Activated CD4-positive, alpha-beta T cell treated with anti-CD3 and anti-CD28 coated beads, Interleukin-2, amount 50 U/mL, for 4 hours (primary cell): ENCODE measurements at places on chromosomes 2 and 18.

- no peak for DNase-seq
Measured at GRCh38 chr2:193580176-193580950, 1385.6 kb upstream of the TMEFF2 start.

DNA sequence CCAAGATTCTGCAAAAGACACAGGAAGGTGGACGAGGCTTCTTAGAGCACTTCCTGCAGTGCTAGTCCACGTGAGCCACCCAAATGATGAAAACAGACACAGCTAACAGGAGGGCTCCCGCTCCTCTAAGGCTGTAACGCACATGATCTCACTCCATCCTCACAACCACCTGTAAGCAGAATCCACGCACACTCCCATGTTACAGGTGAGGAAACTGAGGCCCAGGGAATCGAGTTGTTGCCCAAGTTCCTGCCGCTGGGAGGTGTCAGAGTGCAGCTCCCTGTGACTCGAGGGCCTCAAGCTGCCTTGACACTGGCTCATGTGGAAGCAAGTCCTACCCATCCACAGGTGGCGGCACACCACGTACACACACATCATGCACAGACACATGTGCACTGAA is 4.4 kb downstream of the DNMT3A start:
- no peak for DNase-seq

DNA sequence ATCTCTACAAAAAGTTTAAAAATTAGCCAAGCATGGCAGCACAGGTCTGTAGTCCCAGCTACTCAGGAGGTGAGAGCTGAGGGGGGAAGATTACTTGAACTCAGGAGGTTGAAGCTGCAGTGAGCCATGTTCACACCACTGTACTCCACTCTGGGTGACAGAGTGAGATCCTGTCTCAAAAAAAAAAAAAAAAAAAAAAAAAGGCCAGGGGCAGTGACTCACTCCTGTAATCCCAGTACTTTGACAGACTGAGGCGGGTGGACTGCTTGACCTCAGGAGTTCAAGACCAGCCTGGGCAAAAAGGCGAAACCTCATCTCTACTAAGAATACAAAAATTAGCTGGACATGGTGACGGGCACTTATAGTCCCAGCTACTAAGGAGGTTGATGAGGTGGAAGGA is 37.0 kb downstream of the PUM2 start:
- no peak for DNase-seq

GRCh38 chr18:45724601-45725000 is 620 bp downstream of the SLC14A1 start:
- DNase-seq = no peak

DNA sequence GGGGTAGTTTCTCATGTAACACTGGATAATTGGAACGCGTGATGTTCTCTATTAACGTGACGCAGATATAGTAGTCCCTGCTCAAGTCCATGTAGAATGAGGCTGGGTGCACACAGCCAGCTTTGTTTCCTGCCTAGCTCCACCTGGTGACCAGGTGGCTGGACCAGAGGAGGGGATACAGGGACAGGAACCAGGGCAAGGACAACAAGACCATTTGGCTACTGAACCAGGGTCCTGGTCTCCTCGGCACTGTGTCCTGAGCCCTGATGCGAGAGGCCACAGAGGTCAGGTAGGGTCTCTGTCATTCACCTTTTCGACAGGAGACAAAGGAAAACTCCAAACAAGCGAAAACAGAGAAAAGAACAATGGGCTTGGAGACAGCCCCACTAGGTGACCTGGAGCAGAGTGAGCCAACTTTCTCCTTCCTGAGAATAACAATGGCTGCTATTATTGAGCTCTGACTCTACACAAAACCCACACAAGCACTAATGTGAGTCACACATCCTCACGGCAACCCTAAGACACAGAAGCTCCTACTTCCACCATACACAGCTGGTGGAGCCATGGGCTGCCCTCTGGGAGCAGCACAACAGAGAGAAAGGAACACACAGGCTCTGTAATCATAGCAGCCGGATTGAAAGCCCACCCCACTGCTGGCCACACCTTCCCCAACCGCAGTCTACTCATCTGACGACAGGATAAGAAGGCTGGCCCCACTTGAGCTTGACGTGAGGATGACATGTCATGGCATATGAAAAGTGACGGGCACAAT is 67.3 kb upstream of the TEX51 start:
- DNase-seq = no peak

- no peak for DNase-seq
Measured at GRCh38 chr2:172564376-172564775, 8.5 kb downstream of the PDK1 start.

DNA sequence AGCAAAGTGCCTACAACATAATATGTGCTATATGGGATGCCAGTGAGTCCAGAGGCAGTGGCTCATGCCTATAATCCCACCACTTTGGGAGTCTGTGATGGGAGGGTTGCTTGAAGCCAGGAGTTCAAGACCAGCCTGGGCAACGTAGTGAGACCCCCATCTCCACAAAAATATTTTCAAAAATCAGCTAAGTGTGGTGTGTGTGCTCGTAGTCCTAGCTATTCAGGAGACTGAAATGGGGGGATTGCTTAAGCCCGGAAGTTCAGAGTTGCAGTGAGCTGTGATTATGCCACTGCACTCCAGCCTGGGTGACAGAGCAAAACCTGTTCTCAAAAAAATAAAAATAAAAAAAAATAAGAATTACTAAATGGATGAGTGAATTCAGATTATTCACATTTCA is 23.4 kb downstream of the OTX1 start:
- no peak for DNase-seq

DNA sequence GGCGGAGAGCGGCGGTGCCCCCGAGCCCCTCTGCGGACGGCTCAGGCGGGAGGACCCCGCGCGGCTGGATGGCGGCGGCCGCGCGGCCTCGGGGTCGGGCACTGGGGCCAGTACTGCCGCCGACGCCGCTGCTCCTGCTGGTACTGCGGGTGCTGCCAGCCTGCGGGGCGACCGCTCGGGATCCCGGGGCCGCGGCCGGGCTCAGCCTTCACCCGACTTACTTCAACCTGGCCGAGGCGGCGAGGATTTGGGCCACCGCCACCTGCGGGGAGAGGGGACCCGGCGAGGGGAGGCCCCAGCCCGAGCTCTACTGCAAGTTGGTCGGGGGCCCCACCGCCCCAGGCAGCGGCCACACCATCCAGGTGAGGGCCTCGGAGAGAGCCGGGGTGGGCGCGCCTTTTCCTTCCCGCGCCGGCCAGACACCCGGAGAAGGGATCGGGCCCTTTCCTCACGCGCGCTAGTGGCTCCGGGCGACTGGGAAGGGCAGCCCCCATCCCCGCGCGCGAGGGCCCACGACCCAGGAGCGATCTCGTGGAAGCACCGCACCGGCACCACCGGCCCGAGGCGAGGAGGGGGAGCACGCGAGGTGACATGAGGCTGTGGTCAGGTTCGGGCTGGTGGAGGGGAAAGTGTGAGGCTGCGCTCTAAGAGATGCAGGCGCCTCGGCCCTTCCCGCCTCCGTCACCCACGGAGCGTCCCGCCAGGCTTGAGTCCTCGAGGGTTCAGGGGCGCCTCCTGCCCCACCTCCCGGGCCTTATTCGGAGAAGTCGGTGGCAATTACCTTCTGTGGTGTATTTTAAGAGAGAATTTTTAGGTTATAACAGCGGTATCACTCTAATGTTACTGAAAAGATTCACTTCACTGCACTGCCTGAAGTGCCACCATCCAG is 607 bp downstream of the LAMA3 start:
- no peak for DNase-seq

GRCh38 chr2:138415985-138416384 is 85.6 kb upstream of the SPOPL start:
- no peak for DNase-seq
